ENCODE measurements at places on chromosomes 5 and 9.

DNA sequence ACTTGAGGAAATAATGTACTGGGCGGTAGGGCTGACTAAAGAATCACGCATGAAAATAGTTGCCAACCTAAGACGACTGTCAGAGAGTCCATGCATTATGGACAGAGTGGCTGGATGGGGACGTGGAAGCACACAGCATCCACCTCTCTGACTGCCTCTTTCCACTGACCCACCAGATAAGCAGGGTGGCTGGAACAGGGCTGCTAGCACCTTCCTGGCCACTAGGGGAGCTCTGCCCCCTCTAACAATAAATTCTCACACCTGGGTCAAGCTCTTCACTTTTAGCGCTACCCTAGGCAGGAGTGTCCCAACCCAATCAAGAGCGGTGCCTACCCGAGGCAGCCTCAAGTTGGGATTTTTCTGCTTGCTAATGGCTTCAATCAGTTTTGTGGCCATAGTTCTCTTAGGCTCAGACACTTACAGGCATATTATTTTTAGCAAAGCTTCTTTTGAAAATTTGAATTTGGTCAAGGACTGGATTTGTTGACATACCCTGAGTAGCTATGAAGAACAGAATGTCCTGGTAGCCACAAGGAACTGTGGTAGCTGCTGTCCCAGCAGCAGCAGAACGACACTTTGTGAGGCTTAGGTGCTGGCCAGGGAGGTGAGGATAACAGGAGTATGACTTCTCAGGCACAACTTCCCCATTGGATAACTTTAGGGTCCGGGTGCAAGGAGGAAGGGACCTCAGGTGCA is 6.9 kb upstream of the TPM2 start:
- peak; percentile 20 for DNase-seq

DNA sequence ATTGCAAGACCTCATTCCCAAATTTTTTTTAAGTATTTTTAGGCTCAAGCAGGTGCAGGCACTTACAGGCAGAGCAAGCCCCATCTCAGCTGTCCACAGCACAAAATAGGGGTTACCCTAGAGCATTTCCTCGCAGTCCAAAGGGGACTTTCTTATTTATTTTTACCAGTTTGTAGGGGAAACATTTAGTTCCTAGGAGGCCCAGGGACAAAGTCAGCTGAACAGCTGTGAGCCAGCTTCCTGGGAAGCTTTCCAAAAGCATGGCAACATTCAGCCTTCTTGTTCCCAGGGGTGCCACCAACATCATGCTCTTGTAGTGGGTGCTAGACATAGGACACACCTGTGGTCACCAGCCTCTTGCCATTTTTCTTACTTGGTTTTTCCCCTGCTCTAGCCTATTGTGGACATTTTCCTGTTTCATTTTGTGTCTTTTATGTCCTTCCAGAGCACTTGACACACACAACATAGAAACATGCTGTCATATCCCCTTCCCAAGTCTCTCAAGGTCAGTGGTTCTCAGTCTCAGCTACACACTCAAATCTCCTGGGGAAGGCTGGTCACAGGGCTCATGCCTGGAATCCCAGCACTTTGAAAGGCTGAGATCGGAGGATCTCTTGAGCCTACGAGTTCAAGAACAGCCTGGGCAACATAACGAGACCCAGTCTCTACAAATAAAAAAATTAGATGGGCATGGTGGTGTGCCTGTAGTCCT is 38.2 kb downstream of the HAVCR1 start:
- no peak for DNase-seq

DNA sequence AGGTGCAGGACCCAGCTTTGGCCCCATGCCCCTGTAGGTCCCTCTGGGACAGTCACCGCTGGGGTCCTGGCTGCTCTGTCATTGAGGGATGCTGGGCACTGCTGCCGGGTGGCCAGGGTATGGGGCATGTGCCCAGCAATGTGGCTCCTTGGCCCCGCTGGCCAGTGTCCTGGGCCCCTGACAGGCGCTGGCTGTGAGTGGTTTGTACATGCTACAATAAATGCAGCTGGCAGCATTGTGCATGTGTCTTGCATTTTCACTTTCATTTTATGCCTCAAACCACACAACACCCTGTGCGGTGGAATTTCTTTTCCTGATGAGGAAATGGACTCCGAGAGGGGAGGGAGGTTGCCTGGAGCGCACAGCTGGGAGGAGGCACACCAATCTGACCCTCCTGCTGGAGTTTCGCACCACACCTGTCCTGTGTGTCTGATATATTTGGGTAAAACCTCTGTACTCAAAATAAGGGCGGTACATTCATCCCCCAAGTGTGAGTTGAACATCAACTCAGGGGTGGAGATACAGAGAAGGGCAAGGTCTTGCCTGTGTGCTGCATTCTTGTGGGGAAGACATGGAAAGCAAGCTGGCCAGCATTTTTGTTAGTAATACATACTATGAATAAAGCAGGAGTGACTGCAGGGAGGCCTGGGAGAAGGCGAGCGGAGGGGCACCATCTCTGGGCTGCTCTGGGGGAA is 11.7 kb downstream of the TSPAN17 start:
- DNase-seq, result no peak

DNA sequence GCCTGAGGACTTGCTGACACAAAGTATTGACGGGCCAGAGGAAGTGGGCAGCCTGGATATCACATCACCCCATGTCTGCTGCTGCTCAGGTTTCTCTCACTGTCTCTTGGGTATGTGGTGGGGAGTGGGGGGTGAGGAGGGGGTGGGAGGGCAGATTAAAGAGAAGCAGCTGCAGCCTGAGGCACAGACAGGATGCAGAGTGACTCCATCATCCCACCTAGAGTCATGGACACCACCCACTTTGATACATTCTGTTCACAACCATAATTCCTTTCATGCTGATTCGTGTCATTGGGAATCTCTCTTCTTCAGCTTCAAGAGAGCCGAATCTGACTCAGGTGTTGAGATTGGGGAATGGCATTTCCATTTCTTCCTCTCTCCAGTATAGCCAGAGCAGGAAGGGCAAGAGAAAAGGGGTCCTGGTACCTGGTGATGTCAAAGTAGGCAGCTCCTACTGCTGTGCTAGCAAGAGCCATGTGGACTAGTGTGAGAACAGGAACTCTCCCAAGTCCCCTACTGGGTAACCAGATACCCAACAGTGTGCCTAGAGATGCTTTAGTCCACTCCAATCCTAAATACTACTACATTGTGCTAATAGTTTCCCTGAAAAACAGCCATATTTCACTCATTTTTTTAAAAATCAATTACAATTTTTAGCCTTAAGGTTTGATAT is 22.4 kb downstream of the GRAMD2B start:
- DNase-seq, result no peak

DNA sequence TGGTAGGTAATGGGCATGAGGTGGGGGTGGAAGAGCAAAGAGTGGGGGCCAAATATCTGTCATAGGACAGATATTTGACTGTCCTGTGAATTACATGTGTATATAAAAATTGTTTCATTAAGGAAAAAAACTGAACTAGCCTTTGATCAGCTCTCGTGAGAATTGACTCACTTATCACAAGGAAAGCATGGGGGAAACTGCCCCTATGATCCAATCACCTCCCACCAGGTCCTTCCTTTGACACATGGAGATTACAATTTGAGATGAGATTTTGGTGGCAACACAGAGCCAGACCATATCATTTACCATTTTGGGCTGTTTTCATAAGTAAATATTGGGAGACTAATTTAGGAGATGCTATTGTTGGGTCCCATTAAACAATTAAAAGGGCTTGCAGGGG is 63.2 kb upstream of the FYB1 start:
- DNase-seq, result no peak

- no peak for DNase-seq
Measured at GRCh38 chr5:128228521-128228920, 145.0 kb downstream of the SLC12A2 start.

GRCh38 chr5:152638996-152639552 is 234.0 kb upstream of the NMUR2 start:
- DNase-seq, result no peak

GRCh38 chr5:45750574-45750973 is 54.4 kb upstream of the HCN1 start:
- DNase-seq, result no peak

GRCh38 chr9:98536542-98537173 is 172.1 kb downstream of the GABBR2 start:
- DNase-seq, result no peak

- DNase-seq, result no peak
Measured at GRCh38 chr9:127225801-127226625, 38.6 kb upstream of the GARNL3 start.

- DNase-seq, result no peak
Measured at GRCh38 chr9:77598991-77599390, 49.1 kb downstream of the GNA14 start.

DNA sequence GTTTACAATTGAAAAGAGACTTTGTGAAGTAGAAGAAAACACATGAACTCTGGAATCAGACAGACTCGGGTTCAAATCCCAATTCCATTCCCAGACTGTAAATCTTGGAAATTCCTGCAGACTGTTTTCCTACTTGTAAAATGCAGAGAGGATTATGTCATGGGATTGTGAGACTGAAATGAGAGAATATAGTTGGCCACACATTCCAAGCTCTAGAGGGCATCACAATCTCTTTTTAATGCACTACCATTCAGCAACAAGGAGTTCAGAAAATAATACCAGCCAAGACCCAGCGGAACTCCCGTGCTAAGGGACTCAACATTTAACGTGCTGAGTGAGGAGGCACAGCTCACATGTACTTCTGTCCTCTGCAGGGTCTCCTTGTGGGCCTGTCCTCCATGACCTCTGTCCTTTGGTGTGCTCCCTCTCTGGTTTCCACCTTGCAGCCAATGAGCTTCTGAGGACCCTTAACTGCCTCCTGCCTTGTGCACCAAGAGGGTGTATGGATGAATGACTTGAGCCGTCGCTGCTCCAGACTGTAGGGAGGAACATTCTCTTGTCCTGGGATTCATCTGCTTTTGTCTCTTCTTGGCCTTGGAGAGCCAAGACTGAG is 263.5 kb downstream of the NTRK2 start:
- DNase-seq, result no peak

DNA sequence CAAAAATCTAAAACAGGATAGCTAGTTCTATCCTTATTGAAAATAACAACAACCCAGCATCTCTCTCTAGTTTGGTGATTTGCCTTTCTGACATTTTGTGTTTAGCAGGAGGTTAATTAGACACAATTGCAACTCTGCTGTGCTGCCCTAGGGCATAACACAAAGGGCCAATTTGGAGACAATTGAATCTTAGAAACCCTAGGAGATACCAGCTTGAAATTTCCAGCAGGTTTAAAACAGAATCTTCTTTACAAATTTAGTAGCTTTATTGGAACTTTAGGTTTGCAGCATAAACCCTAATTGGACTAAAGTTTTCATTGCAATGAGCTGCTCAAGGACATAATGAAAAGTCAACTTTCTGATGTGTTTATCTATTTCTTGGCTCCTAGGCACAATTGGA is 166.7 kb upstream of the FER start:
- DNase-seq, result no peak

GRCh38 chr5:144003636-144004035 is 166.8 kb downstream of the YIPF5 start:
- no peak for DNase-seq

DNA sequence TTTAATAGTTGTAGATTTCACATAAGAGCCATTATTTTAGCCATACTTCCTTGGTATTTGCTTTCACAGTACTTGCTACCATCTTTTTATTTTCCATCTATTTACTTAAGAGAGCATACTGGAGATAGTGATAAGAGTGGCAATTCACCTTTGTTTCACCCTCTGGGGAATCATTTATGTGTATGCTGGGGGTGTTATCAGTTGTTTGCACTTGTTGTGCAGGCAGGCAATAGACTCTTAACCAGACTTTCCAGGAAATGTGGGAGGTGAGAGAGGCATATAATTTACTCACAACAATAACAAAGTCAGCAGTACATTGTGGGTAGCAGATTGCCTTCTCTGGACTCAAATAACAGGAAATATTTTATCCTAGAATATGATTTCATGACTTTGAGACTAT is 1018.3 kb downstream of the CDH12 start:
- DNase-seq, result no peak

GRCh38 chr5:169176709-169177694 is 123.9 kb downstream of the SLIT3 start:
- no peak for DNase-seq

GRCh38 chr9:123268199-123268464 is 254 bp downstream of the STRBP start:
- no peak for DNase-seq

- DNase-seq, result no peak
Measured at GRCh38 chr9:11758016-11758415, 935.2 kb upstream of the TYRP1 start.

DNA sequence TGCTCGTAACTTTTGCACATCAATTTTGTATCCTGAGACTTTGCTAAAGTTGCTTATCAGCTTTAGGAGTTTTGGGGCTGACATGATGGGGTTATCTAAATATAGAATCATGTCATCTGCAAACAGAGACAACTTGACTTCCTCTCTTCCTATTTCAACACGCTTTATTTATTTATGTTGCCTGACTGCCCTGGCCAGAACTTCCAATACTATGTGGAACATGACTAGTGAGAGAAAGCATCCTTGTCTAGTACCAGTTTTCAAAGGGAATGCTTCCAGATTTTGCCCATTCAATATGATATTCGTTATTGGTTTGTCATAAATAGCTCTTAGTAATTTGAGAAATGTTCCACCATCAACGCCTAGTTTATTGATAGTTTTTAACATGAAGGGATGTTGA is 65.4 kb upstream of the CDH12 start:
- DNase-seq, result no peak

DNA sequence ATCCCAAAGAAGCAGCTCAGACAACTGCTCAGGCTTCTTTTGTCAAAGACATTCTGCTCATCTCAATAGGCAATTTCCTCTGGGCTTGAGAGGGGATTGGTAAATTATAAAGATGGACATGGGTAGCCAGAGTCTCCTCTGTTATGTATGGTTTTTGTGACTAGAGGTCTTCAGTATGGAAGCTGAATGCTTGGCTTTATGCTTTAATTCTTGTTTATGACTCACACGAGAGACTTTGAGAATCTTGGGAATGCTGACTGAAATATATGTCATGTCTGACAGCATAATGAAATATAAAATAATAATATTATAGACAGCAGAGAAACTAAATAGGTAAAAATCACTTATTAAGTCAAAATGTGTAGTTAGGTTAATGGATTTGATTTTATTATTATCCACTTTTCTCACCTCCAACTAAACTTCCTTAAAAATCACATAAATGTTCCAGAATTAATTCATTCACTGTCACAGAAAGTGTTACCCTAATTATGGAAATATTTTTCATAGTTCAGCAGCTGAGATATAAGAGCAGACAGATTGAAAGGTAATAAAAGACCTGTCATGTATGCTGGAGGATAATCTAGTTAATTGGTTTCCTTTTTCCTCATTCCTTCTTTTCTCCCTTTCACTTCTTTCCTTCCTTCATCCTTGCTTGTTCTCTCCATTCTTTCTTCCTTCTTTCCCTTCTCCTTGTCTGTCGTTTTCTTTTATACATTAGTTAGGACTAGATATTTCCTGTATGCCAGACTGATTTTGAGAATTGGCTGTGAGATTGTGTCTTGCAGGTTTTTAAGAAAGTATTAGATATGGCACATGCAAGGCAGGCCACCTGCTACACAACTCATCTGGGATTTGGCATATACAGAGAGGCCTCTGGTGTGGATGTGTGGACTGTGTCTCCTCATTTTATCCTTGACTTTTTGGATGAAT is 1866.1 kb upstream of the NUDT12 start:
- no peak for DNase-seq

All from activated naive CD8-positive, alpha-beta T cell treated with anti-CD3 and anti-CD28 coated beads, Interleukin-2, amount 50 U/mL, for 16 hours (primary cell).